ENCODE measurements at places on chromosomes 7 and 10. TPM values are rescaled to one million over a fixed set of nuclear protein-coding genes. Genes with fewer than 3 reads are reported as not detected.

DNA sequence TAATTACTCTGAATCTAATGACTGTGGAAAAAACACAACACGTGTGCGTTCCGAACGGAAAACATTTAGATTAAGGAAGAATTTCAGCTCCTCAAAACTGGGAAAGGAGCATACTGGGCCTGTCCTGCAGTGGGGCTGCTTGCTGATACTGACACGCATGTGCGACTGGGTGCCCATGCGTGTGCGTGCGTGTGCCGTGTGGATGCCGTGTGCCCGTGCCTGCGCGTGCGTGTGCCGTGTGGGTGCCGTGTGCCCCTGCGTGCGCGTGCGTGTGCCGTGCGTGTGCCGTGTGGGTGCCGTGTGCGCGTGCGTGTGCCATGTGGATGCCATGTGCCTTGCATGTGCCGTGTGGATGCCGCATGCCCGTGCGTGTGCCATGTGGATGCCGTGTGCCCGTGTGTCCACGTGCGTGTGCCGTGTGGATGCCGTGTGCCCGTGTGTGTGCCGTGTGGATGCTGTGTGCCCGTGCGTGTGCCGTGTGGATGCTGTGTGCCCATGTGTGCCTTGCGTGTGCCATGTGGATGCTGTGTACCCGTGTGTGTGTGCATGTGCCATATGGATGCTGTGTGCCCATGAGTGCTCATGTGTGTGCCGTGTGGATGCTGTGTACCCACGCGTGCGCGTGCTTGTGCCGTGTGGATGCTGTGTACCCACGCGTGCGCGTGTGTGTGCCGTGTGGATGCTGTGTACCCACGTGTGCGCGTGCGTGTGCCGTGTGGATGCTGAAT lies 28.2 kb downstream of the PWWP2B start:
- no peak for DNase-seq

GRCh38 chr10:89414879-89415821 lies 782 bp downstream of the IFIT5 start:
- peak; percentile 71 for DNase-seq

COL26A1 gene
- total RNA-seq = 1.6 TPM

- no peak for DNase-seq
Measured at GRCh38 chr7:81665236-81665635, 104.6 kb downstream of the HGF start.

- no peak for DNase-seq
Measured at GRCh38 chr7:156041398-156041797, 229.1 kb upstream of the SHH start.

DNA sequence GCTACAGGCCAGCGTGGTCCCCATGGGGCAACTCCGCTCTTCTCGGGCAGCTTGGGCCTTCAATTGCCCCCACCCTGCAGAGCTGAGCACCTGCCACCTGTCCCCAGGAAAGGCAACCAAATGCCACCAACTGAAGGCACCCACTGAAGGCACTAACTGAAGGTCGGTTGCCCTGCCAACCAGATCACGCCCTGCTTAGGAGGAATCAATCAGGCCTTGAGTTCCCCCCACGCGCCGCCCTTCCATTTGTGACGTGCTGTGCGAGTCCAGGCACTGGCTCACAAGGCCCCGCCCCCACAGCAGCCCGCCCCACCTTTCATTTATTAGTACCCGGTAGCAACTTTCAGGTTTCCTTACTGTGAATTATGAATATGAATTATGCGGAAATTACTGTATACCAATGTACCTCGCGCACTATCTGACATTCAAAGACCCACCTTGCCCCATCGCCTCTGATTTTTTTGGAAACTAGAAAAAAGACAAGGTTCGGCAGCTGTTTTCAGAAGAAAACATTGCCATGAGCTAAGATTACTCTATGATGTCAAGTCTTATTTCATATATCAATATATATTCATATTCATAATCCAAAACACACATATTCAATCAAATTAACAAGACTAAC lies 83.6 kb upstream of the ABI1 start:
- no peak for DNase-seq

DNA sequence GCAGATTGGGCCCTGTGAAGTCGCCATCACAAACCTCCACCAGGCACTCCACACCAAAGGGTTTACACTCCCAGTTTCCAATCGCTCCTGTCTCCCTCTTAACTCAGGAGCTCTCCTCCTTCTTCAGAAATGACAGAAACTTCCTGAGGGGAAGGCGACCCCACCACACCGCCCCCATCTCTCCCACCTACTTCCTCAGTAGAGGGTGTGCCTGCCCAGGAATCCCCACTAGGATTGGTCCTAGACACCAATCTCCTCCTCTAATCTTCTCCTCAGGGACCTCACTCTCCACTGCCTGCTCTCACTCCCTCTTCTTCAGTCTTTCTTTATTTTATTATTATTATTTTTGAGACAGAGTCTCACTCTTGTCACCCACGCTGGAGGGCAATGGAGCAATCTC lies 5.9 kb upstream of the INSIG1 start:
- DNase-seq = no peak

KCNIP2 gene
- total RNA-seq = not detected

MSMB gene
- not detected for total RNA-seq

DNA sequence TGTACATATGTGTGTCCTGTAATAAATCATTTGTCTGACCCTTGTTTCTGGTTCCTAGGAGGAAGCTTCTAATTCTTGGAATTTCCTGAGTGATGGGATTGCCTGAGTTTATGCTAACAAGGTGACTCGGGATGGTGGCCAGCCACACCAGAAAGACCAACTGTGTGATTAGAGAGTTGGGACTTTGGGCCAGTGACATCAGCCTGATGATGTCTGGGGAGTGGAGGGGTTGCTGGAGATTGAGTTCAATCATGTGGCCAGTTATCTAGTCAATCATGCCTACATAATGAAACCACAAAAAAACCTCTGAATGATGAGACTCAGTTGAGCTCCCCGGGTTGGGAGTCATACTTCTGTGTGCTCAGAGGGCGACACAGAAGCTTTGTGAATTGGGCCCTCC lies 23.5 kb upstream of the CARD11 start:
- DNase-seq = no peak

RNF32 gene
- 1.1 TPM for total RNA-seq

POR gene
- 42.7 TPM for total RNA-seq

- DNase-seq = no peak
Measured at GRCh38 chr10:133475425-133475734, 21.6 kb downstream of the SCART1 start.

- DNase-seq = no peak
Measured at GRCh38 chr7:131098527-131098926, 229.1 kb upstream of the MKLN1 start.

DNA sequence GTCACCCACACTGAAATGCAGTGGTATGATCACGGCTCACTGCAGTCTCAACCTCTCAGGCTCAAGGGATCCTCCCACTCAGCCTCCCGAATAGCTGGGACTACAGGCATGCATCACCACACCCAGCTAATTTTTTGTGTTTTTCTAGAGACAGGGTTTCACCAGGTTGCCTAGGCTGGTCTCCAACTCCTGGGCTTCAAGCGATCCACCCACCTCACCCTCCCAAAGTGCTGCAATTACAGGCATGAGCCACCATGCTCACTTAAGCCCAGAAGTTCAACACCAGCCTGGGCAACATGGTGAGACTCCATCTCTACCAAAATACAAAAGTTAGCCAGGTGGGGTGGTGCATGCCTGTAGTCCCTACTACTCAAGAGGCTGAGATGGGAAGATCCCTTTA lies 33.5 kb downstream of the GDI2 start:
- DNase-seq = peak; percentile 31

DNA sequence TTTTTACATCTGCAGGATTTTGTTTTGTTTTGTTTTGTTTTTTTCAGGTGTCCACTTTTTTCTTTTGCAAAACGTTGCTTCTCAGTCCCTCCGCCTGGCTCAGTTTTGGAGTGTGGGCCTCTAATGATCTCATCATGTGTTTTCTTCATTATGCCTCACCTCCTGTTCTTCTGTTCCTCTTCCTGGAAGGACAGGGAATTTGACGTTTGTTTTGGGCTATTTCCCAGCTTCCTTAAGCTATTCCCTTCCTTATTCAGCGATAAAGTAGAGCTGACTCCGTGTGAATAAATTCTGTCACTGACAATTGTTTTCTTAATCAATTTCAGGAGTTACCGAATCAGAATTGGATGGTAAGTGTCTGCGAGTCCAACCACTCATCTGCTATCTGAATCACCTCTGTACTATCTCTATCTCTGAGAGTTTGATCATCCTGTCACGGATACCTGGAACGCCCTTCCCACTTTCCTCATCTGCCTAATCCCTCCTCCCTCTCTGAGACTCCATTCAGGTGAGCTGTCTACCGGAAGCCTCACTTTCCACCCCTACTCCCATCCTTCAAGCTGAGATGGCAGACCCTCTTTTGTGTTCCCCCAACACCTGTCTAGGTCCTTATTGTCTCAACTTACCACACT lies 218.4 kb downstream of the GATA3 start:
- no peak for DNase-seq

TRIL gene
- 0.32 TPM for total RNA-seq

DNA sequence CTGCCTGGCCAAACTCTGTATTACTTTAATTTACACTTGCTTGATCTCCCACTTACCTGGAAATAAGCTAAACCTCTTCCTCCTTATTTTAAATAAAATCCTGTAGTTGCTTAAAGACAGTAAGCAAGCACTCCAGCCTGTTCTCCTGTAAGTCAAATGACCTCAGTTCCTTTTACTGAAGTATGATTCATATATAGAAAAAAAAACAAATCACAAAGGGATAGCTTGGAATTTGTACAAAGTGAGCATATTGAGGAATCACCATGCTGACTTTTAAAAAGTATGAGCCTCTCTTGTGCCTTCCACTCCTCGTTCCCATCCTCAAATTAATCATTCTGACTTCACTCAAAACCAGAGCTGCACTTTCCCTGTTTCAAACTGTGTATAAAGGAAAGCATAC lies 52.0 kb downstream of the C10orf90 start:
- peak; percentile 50 for DNase-seq

DNA sequence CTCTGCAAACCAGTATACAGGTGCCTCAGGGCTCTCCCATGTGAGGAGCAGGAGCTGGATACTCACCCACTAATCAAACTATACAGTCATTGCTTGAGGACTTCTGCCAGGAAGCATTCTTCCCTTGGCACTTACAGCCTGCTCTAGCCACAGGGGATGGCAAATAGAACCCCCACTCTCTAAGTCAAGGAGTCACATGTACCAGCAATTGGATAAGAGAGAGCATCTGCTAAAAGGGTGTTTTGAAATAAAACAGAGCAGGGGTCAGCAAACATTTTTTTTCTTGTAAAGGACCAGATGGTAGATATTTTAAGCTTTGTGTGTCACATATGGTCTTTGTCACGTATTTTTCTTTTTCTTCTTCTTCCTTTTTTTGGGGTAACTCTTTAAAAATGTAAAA lies 865.2 kb upstream of the GHITM start:
- DNase-seq = no peak

GRCh38 chr10:92891885-92892690 lies 43.8 kb downstream of the EXOC6 start:
- DNase-seq = peak; percentile 73

- no peak for DNase-seq
Measured at GRCh38 chr7:138892812-138893211, 88.4 kb downstream of the KIAA1549 start.

APBB1IP gene
- 9.4 TPM for total RNA-seq

DNA sequence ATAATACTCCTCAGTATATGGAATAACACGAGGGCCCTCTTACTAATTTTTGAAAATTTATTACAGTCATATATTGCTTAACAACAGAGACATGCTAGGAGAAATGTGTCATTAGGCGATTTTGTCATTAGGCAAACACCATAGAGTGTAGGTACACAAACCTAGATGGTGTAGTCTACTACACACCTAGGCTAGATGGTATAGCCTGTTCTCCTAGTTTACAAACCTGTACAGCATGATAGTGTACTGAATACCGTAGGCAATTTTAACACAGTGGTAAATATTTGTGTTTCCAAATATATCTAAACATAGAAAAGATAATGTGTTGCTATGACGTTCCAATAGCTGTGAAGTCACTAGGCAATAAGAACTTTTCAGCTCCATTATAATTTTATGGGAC lies 12.8 kb downstream of the OR2F1 start:
- no peak for DNase-seq

TFEC gene
- 0.51 TPM for total RNA-seq

DNA sequence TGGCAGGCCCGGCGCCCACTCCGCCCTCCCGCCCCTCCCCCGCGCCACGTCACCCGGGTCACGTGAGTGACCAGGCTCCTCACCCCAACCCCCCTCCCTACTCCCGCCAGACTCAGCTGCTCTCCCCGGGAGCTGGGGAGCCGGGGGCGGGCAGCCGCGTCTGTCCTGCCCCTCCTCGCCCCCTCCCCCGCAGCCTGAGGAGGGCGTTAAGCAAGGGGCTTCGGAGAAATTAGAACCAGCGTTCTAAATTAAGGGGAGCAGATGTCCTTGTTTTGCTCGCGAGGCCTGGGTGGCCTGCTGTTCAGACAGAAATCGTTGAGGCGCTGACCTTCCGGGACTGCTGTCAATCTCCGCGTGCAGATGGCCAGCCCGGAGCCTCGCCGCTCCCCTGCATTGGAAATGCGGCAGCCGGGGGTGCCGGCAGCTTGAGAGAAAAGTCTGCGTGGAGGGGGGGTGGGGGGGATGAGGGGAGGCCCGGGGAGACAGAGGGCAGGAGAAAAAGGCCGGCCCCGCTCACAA lies 102.2 kb upstream of the ZNF438 start:
- DNase-seq = peak; percentile 53

VSIR gene
- total RNA-seq = 81.6 TPM

All from GM23248 (cell line).